ENCODE measurements at places on chromosomes 13 and 19.

GRCh38 chr13:30321256-30321655 is 13.9 kb upstream of the KATNAL1 start:
- DNase-seq = no peak

GRCh38 chr19:1373534-1374249 is 10.0 kb upstream of the NDUFS7 start:
- no peak for DNase-seq

GRCh38 chr13:50268500-50268899 is 253.3 kb downstream of the KCNRG start:
- no peak for DNase-seq

GRCh38 chr19:34254046-34254697 is at the start of gene GARRE1:
TSS of gene GARRE1 (plus strand) at chr19:34254554. CDS start at chr19:34300474, 45,920 bp downstream.
- DNase-seq = peak; percentile 94

- peak; percentile 18 for DNase-seq
Observed at GRCh38 chr19:10878253-10878652, 6.9 kb downstream of the CARM1 start.

DNA sequence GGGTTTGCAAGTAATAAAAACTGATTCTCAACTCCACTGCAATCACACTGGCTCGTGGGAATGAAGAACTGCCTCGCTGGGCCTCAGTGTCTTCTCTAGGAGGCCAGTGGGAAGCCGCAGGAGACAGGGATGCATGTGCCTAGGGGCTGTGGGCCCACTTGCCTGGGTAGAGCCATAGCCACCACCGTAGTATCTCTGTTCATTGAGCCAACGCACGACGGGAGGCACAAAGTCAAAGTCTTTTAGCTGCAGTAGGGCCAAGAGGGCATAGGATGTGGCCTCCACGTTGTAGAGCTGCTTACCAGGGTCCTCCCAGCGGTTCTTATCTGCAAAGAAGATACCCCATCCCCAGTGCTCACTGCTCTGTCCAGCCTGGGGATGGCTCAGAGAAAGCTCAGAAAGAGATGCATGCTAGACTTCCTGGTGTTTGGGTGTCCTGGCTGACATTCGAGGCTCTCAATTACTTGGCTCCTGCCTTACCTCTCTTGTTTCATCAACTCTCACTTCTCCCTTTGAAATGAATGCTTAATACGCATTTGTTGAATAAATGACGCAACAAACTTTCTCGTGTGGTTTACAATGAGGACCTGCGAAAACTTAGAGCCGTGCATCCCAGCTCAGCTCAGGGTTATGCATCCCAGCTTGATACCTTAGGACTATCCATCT is 16.1 kb upstream of the TNFSF14 start:
- DNase-seq = no peak

DNA sequence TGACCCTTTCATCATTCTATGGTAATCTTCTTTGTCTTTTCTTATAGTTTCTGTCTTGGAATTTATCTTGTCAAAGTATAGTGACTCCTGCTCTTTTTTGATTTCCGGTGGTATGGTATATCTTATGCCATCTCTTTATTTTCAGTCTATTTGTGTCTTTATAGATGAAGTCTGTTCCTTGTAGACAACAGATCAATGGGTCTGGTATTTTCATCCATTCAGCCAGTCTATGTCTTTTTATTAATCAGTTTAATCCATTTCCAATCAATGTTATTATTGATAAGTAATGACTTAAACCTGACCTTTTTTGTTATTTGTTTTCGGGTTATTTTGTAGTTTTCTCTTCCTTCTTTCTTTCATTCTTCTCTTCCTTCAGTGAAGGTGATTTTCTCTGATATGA is 495.9 kb upstream of the PCDH9 start:
- DNase-seq = no peak

DNA sequence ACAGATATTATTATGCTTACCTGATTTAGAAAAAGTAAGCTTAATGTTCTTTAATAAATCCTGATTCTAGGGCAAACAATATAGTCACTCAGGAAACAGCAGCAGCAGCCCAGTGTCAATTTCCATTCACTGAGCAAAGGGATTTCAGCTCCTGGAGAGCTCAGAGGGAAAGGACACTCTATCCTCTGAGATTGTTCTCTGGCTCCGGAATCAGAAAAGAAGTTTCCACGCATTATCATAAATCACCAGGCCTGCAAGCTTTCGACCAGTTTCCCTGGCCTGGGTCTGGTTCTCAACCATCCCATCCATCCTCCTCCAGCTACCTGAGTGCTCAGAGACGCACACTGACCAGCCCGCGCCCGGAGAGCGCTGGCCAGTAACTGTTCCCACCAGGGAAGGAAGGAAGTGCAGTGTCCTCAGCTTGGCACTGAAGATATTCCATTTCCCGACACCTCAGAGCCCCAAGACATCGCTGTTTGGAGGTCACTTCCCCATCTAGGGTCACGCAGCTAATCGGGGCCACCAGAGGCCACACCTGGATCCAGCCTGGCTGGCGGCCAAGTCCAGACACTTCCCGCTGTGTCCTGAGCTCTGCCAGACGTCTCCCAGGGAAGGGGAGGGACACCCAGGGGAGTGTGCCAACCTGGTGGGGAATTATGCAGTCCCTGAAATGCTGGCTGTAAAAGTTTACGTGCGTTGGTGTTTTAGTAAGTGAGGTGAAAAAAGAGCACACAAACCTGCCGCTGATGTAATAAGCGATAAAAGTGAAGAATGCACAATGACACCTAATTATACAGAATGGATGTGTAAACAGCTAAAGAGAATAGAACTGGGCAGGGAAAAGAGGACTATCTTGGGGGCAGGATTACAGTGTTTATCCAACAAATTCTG is 29.1 kb downstream of the EPS15L1 start:
- no peak for DNase-seq

DNA sequence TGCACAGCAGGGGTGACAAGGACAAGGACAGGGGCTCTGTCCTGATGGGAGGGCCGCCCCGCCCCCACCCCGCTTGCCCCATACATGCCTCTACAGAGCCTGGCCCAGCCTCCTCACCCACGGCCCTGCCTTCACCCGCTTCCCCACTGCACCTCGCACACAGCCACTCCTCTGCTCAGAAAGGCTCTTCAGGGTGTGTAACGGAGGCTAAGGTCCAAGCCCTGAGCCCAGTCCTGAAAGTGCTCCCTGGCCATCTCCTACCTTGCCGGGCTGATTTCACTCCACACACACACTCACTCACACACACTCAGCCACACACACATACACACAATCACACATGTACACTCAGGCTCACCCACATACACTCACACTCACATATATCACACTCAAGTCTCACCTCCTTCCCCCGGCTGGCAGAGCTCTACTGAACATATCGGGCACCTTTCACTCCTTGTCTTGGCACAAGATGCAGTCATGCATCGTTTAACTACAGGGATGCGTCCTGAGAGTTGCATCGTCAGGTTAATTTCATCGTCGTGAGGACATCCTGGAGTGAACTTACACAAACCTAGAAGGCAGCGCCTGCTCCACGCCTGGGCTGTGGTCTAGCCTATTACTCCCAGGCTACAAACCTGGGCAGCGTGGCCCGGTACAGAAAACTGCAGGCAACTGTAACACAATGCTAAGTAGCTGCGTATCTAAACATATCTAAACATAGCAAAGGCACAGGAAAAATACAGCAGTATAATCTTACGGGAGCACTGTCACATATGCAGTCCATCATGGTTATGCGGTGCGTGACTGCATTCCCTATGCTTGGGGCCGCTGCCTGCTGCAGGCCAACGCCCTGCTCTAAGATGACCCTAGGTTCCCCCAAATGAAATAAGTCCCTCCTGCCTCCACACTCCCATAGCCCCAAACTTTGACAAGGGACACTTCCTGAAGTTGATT is 13.1 kb downstream of the EPS15L1 start:
- no peak for DNase-seq

GRCh38 chr13:20491926-20492435 is 33.7 kb downstream of the CRYL1 start:
- no peak for DNase-seq

- no peak for DNase-seq
Observed at GRCh38 chr13:73230716-73231115, 171.9 kb downstream of the KLF5 start.

GRCh38 chr13:99087954-99088491 is 110.2 kb upstream of the DOCK9 start:
- no peak for DNase-seq

DNA sequence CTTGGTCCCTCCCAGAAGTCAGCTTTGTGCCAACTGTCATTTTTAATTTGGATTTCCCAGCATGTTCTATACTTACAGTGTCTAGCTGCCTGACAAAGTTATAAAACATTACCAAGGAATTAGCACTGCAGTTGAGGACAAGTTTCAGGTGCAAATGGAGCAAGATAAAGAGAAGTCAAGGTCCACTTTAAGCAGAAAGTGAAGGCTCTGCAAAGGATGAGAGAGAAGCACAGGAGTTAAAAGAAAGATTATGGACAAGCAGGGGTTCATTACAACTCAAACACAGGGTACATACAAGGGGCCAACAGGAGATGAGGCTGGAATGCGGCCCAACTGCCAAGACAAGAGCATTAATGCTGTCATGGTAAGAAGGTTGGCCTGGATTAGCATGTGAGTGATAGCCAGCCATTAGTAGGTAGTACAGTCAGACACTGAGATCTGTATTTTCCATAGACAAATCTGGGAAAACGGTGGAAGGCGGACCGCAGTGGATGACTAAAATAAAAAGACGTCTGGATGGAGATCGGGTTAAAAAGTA is 17.6 kb downstream of the UBL3 start:
- no peak for DNase-seq

GRCh38 chr19:2268480-2268830 is 12.2 kb upstream of the JSRP1 start:
- no peak for DNase-seq

DNA sequence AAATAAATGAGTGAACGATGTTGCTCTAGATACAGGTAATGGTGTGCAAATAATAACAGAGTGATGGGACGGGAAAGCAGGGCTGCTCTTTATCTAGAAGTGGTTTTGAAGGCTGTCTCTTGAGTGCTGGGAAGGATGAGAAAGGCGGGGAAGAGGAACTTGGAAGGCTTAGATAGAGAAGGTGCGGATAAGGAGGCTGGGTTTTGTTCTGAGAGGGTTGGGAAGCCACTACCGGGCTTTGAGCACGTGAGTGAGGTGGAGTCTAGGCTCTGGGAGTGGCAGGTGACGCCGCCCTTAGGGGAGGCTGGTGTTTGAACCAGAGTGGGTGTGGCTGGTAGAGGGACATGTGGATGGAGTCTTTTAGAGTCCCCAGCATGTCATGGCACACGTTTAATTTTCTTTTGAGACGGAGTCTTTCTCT is 811 bp downstream of the ARMC6 start:
- peak; percentile 84 for DNase-seq

- DNase-seq = peak; percentile 10
Observed at GRCh38 chr19:18310118-18310909, 12.6 kb downstream of the LSM4 start.

- DNase-seq = peak; percentile 70
Observed at GRCh38 chr13:100506154-100506553, 82.4 kb downstream of the GGACT start.

DNA sequence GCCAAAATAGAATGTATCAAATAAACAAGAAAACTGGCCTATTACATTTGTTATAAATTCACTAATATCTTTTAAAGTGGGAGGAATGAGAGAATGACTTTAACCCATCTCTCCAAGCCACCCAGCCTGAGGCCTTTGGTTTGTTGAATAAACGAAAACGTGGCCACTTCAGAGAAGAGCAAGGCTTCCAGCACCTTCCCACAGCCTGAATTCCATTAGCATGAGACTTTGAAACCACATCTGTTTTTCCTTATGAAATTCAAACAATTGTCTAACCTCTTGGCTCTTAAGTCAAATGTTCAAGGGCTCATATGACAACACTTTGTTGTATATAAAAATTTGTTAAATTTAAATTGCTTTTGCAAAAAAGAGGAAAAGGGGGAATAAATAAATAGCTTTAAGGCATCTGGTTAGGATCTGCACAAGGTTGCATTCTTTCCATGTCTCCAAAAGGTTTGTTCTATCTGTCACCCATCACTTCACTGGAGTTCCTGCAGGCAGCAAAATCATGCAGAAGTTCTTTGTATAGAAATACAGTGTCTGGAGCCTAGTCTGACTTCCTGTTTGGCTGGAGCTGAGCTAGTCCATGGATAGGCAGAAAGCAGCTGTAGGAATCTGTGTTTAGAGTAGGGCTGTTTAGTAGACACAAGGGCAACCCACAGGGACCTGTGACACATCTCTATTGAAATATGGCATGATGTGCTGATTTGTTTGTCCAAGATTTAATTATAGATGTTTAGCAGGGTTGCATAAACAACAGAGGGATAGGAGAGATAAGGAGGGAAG is 502.3 kb downstream of the KCTD12 start:
- DNase-seq = no peak

GRCh38 chr13:25375727-25376358 is 4.1 kb downstream of the ATP8A2 start:
- DNase-seq = peak; percentile 71

GRCh38 chr13:67366533-67366932 is 136.4 kb upstream of the PCDH9 start:
- no peak for DNase-seq

- no peak for DNase-seq
Observed at GRCh38 chr13:39712626-39713025, 57.2 kb downstream of the COG6 start.

DNA sequence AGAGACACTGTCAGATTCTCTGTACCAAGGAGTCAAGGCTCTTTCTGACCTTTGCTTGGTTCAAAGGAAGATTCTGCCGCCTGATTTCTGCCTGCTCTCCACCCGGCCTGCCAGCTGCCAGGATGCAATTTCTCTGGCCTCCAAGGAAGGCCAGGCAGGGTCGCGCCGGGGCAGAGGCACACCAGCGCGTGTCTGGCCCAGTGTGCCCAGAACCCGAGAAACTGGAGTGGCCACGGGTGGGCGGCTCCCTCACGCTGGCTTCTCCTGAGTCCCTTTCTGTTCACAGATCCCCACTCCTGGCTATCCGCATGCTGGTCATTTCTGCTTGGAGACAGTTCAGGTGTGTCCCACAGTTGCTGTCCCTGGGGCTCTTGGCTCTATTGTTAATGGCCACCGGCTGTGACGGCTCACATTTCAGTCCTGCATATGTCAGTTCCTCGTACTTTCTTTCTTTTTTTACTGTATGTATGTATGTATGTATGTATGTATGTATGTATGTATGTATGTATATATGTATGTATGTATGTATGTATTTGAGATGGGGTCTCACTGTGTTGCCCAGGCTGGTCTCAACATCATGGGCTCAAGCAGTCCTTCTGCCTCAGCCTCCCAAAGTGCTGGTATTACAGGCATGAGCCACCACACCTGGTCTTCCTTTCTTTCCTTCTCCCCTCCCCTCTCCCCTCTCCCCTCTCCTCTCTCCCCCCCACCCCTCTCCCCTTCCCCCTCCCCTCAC is 16.9 kb downstream of the TMPRSS9 start:
- DNase-seq = no peak

- DNase-seq = peak; percentile 57
Observed at GRCh38 chr13:33228648-33229445, 56.7 kb downstream of the STARD13 start.

DNA sequence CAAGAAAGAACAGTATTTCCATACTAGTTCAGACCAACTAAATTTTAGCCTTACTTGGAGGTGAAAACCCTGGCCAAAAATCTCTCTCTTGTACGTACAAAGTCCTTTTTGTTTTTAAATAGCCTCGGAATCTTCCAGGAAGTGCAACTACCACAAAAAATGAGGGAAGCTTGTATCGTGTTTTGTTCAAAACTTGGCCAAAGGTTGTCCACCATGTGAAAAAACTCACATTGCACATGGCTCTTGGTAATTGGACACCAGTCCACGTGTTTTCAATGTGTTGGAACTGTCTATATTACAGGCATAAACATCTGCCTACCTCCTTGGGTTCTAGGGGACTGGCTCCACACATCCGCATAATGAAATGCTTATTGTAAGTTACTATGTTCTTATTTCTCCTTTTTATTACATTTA is 15.2 kb upstream of the STRN4 start:
- DNase-seq = no peak

- no peak for DNase-seq
Observed at GRCh38 chr19:12314553-12314952, 18.9 kb downstream of the ZNF563 start.

Measured in GM13977 (cell line).